Fibroblast of skin of right biceps (primary cell): ENCODE measurements at places on chromosomes 11 and 22.

DNA sequence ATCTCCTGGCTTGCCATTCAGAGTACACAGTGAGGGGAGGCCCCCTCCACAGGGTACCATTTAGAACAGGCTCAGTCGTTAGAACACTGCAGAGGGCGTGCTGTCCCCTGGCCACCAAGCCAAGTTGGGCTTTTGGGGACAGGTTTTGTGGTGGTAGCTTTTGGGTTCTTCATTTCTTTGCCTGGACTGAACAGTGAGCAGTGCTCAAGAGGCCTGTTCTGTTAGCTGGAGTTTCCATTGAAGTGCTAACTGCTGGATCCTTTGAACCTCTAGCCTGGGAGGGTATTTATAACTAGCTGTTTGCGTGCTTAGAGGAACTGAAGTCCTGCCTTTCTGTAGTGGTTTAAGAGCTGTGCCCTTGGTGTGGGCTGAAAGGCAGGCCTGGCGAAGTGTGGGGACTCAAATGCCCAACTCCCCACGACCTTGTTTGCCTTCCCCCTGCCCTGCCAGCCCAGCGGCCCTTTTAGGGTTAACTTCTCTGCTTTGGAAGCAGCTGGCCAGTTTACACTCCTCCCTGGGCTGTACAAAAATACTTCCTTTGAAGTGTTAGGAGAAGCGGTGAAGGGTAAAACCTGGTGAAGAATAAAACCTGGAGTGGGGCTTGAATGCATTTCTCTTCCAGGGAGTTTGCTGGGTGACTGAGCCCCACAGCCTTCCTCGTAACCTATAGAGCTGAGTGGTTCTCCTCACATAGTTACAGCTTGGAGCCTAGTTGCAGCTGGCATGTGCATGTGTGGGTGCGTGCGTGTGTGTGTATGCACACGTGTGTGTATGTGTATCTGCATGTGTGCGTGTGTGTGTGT lies 34.6 kb downstream of the ZNRF3 start:
- no peak for DNase-seq

GRCh38 chr11:9718147-9718546 lies 54.3 kb downstream of the SWAP70 start:
- no peak for DNase-seq

DNA sequence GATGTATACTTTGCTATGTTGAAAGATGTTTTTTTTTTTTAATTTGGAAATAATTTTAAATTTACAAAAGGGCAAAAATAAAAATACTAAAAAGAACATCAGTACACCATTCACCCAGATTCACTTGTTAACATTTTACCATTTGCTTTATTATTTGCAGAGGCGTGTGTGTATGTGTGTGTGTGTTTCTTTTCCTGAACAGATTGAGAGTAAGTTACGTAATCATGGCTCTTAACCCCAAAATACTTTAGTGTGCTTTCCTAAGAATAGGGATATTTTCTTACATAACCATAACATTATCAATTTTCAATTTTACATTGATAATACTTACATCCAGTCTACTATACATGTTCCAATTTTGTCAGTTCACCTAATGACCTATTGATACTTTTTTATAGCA lies 91.5 kb upstream of the HORMAD2 start:
- DNase-seq, result no peak

DNA sequence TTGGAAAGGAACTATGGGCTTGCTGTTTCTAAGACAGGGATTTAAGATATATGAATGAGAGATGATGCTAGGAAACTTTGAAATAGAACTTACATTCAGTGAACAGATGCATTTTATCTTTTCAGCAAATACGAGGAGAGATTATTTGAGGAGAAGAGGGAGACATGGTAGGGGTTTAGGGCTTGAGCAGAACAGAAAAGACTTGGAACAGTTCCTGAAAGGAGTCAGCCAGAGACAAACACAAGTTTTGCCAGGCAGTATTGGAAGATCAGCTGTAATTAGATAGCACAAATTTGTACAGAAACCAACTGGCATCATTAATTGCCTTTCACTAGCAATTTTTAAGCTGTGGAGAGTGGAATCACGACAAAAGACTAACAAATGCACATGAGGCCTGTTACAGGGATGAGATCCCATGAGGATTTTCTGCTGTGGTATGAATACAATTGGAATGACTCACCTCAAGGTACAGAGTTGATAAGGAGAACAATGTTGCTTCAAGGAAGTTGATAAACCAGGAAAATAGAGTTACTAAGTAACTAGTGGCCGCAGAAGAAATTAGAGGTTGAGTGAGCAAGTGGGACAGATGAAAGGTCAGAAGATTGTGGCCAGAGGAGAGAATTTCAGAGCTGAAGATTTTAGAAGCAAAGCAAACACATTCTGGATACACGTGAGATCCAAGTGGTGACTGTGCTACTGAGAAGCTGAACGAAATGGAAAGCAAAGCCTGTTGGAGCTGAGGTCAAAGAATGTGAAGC lies 67.9 kb downstream of the CYB5R2 start:
- peak; percentile 64 for DNase-seq

GRCh38 chr11:128985880-128986279 lies 43.2 kb upstream of the TP53AIP1 start:
- DNase-seq, result no peak

GRCh38 chr22:20032407-20032991 lies 11.6 kb downstream of the TANGO2 start:
- no peak for DNase-seq

- DNase-seq, result peak; percentile 48
Measured at GRCh38 chr11:115869780-115870431, 365.7 kb upstream of the CADM1 start.

DNA sequence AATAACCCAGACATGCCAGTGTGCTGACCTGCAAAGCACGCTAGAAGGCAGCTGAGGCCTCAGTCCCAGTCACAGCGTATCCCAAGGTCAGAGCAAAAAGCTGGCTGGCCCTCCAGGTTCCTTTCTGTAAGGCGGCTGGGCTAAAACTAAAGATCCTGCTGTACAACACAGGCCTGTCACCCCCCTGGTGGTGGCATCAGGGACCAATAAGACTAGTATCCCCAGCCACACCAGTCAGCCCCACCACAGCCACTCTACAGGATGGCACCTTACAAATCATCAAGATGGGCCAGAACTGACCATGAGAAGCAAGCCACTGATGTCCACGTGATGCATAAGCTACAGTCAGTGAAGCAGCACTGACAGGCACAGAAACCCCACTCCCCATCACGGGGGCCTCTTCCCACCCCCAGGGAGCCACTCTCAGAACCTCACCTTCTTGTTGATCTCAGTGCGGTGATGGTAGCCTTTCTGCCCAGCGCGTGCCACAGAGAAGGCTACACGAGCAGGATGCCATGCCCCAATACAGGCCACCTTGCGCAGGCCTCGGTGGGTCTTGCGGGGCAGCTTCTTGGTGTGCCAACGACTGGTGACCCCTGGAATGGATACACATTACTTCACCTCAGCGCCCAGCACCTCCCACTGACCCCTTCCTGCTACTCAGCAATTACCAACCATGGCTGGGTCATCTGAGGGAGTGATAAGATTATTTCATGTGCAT lies 5.0 kb downstream of the RPL3 start:
- no peak for DNase-seq

- DNase-seq, result no peak
Measured at GRCh38 chr22:49660794-49661781, 166.6 kb downstream of the BRD1 start.

- DNase-seq, result no peak
Measured at GRCh38 chr11:108549319-108549885, 44.2 kb downstream of the EXPH5 start.

- no peak for DNase-seq
Measured at GRCh38 chr22:25656724-25657123, 85.3 kb upstream of the MYO18B start.

DNA sequence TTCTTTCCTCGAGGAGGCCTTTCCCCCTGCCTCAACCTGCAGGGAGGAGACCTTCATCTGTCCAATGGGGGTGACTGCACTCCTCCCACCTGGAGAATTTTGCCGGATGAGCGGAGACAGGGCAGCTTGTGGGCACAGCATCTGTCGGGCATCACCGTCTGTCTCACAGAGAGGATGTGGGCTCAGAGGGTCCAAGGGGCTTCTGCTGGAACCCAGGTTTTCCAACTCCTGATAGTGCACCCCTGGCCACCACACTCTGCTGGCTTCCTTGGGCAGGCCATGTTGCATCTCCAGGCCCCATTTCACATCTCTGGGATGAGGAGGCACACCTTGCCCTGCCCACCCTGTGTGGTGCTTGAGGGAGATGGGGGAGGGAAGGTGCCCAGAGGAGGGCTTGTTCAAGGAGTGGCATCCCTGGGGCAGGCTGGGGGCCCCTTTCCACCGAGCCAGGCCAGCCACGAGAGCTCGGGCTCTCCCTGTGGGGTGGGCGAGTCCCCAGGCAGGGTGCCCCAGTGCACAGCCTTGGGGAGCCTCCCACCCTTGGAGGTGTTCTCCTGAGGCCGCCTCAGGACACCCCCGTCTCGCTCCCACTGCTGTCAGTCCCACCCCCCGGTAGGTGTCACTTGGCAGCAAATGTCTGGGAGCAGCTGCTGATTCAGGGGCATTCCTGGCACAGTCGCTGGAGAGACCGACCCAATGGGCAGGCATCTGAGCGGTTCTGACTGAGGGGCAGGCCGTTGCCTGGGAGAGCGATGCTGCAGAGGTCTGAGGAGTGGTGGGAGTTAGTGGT lies 84.2 kb downstream of the MORC2 start:
- DNase-seq, result no peak

- no peak for DNase-seq
Measured at GRCh38 chr22:44926491-44927415, 83.1 kb downstream of the PHF21B start.

GRCh38 chr11:124222407-124222806 lies 18.5 kb upstream of the OR8G1 start:
- no peak for DNase-seq

DNA sequence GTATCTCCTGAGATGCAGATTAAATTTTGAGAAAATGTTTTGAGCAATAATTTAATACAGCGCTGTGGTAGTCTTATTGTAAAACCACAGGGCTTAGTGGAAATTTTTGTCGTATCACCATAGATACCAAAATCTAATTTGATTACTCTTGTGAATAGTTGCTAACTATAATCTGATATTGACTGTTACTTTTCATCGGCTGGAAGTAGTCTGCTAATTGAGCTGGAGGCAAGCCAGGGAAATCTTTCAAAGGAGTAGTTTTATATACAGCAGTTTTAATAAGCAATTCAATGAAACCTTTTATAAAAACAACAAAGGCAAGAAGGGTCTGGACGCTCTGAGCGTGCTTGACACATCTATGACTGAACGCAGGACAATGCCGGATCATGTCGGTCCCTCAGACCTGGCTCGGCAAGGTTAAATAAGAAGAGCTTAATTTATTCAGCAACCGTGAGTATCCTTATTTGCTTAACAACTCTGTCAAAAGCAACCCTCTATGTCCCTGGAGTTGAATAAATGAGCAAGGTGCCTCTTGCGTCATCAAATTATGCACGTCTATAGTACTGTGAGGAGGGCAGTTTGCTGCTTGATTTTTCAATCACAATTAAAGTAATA lies 121.2 kb downstream of the NCAM1 start:
- no peak for DNase-seq

GRCh38 chr22:27466778-27467438 lies 334.6 kb downstream of the MN1 start:
- no peak for DNase-seq

DNA sequence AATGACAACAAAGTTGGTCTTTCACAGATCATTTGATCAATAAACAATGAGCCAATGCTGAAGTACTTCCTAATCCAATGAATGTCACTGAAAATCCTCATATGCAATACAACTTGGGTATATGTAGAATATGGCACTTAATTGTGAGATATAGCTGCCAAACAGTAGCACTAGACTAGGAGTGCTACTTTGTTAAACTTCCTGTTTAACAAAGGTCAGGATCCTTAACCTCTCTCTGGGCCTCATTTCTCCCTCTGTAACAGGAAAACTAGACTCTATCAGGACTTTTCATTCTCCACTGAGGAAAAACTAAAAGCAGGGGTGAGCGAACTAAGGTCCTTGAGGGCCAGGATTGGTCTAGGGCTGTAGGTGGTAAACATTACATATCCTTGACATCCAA lies 56.1 kb downstream of the PITPNB start:
- no peak for DNase-seq

DNA sequence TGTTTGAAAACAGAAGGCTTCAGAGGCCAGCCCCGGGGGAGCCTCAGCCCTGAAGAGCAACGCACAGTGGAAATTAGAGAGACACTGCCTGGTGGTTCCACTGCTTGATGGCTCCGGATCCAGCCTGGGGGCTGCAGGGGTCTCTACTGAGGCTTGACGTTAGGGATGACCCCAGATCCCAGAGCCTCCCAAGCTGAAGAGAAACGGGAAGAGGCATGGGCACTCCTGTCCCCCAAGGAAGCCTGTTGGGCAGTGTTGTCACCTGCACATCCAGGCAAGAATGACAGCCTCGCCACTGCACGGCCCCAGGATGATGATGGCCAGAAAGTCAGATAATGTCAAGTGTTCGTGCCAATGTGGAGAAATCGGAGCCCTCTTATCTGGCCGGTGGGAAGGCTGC lies 56.8 kb upstream of the FGF3 start:
- no peak for DNase-seq

- DNase-seq, result no peak
Measured at GRCh38 chr11:106022795-106023275, 795 bp upstream of the MSANTD4 start.

DNA sequence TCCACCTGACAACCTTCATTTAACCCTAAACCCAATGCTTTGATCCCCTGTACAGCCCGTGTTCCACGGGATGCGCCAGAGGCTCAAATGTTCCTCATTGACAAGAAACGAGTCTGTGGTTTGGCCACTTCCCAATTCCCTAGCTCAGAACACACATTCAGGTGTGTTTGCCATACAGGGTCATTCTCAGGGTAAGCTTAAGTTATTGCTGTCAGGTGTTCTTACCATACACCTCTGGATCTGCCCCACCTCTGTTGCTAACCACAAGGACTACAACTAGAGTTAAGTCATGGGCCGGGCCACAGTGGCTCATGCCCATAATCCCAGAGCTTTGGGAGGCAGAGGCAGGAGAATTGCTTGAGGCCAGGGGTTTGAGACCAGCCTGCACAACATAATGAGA lies 45.6 kb upstream of the POLD3 start:
- no peak for DNase-seq

GRCh38 chr22:28810821-28811491 lies 10.6 kb upstream of the XBP1 start:
- DNase-seq, result no peak

- no peak for DNase-seq
Measured at GRCh38 chr11:115673720-115674119, 169.5 kb upstream of the CADM1 start.

DNA sequence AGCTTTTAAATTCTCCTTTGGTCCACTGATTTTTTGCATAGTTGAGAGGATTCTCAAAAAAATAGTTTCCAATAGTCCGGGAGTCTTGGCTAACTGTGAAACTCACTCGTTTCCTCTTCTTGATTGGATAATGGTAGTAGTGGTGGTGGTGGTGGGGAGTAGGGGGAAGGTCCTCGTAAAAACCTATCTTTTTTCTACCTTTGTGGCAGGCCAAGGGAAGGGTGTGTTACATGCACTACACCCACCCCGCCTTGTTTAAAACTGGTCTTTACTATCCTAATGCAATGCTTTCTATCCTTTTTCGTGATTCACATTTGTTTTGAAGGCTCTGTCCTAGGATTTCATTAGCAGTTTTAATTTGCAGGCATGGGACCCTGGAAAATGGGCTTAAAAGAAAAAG lies 4.8 kb downstream of the TEAD1 start:
- no peak for DNase-seq

- DNase-seq, result peak; percentile 98
Measured at GRCh38 chr22:27919222-27919941, at the start of gene PITPNB. Gene PITPNB, minus strand, starts transcription at chr22:27919256. Its CDS starts 65 bp downstream, at chr22:27919191.

- DNase-seq, result no peak
Measured at GRCh38 chr22:44955102-44955501, 54.7 kb downstream of the PHF21B start.
